ENCODE measurements at places on chromosomes 11 and 22.

DNA sequence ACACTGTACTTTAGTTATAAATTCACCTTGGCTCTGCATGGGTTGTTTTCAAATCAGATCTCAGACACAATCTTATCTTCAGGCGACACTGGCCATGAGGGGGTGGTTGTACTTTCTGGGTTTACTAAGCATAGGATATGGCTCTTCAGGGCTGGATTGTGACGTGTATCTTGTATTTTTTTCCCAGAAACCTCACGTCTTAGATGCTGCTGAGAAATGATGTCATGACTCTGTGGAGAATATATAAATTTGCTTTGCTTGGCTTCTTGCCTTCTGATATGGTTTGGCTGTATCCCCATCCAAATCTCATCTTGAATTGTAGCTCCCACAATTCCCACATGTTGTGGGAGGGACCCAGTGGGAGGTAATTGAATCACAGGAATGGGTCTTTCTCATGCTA is 82.8 kb upstream of the VSTM5 start:
- no peak for DNase-seq

DNA sequence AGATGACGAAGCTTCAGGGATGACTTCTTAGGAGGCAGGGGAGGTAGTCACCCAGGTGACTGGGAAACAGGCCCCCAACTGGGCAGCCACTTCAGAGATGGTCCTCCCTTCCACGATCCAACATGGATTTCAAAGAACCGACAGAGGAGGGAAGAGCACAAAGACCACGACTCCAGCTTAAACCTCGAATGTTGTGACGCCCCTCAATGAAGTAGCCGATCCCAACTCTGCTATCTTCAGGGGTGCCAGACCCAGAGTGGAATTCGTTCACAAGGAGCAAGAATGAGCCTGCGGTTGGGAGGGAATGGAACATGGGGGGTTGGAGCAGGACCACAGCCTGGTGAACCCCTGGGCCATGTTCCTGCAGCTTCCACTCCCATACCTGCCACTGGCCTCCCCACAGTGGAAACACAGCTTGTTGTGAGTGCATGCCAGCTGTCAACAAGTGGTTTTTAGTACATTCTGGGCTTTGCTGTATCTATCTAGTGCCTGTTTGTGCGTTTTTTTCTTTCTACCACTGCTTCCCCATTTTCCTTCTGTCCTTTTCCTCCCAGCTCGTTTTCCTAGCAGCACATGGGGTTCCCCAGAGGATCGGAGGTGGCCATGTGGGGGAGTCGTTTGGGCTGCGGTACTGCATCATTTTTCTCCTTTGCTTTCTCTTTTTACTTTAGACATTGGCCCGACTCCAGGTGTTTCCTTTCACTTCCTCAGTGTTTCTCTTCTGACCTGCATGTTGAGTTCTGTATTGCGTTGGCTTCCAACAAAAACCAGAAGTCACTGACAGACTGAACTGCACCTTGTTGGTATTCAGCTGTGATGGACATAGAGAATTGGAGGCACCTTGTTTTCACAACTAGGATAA is 65.8 kb downstream of the MORC2 start:
- no peak for DNase-seq

DNA sequence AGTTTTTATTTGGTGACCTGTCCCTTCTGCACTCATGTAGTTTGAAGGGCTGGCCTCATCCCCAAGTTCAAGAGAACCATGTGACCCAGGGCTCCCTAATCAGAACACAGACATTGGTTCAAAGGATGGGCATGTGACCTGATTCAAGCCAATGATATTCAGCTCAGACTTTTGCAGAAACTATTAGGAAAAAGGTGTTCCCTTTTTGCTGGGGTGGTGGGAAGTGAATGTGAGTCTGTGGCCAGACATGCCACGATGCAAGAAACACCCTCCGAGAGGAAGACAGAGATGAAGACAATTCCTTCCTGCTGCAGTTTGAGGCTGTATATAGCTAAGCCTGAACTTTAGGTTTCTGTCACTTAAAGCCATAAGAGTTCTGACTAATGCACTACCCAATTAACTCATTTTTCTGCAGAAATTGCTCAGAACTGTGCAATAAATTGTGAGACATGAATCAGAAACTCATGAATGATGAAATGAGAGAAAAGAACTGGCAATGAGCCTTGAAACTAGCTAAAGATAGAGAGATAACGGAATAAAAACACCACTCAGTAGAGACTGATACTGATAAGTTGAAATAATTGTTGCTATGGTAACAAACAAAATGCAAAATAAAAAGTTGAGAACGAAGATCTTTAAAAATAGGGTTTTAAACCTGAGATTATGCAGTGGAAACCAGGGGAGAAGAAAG is 9.2 kb upstream of the MAPK1 start:
- no peak for DNase-seq

- DNase-seq = no peak
These were observed 41.6 kb downstream of the NTM start for GRCh38 chr11:131412061-131412460.

GRCh38 chr11:111819829-111820237 is 51.5 kb downstream of the ALG9 start:
- DNase-seq = no peak

DNA sequence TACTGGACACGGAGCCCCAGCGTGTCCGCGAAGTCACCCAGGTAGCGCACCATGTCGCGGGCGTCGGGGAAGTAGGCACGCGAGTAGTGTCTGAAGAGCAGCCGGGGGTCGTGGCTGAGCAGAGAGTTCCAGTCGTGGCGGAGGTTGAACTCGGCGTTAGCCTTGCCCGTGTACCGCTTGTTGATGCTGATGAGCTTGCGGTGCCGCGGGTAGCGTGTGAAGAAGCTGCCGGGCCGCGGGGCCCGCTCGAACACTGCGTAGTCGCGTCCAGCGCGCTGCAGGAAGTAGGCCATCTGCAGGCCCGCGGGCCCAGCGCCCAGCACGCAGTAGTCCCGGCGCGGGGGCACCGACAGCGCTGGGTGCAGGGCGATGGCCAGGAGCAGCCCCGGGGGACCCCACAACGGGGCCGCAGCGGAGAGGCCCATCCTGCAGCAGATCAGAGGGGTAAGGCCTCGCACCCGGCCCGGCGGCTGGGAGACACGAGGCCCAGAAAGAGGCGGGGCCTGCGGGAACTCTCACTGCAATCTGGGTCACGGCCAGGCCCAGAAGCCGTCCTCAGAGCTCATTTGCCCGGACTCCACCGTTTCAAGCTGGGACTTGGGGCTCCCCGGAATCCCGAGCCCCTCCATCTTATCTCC is 723 bp downstream of the FOXRED2 start:
- DNase-seq = peak; percentile 54

DNA sequence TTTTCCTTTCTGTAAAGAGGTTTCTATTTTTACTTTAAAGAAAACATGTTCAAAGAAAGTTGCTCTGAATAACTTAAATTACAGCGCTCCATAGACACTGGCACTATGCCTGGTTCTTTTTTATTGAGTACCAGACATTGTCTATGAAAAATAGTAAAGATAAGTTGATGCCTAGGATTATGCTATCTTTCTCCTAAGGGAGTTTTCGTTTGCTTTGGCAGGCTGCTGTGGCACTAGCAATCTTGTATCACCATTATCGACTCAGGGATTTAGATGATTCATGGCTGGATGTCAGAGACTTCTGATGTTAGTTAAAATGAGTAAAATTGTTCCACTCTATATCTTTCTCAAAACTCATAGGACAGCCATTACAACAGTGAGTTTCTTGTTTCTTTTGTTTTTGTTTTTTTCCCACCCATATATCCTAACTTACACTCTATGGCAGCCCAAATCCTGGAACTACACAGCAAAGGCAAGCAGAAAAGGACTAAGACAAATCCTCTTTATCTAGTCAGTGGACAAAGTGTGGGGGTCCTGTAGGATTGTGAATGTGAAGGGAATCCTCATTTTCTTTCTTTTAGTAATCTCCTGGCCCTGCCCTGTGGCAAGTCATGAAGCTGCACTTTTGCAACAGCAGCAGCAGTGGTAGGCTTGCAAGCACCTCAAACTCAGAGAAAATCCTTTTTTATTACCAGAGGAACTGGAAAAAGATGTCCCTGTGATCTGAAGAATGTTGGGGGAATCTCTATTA is 20.7 kb downstream of the SLN start:
- no peak for DNase-seq

DNA sequence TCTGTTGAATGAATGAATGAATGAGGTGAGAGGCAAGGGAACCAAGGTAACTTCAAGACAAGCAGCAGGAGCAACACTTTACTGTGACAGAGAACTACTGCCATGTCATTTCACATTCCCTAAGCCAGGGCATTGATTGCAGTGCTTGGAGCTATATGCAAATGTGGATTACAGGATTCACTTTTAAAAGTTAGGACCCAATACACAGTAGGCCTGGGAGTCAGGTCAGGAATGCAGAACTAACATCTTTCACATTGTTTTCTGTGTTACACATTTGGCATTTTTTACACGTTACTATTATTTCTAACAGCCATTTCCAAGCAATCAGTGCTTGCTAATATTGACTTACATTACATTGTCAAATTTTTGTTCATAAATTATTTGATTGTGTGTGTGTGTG is 26.2 kb upstream of the ME3 start:
- DNase-seq = no peak

GRCh38 chr11:11306855-11307254 is 46.2 kb downstream of the CSNK2A3 start:
- no peak for DNase-seq

GRCh38 chr11:101327908-101328307 is 198.3 kb upstream of the PGR start:
- DNase-seq = no peak

DNA sequence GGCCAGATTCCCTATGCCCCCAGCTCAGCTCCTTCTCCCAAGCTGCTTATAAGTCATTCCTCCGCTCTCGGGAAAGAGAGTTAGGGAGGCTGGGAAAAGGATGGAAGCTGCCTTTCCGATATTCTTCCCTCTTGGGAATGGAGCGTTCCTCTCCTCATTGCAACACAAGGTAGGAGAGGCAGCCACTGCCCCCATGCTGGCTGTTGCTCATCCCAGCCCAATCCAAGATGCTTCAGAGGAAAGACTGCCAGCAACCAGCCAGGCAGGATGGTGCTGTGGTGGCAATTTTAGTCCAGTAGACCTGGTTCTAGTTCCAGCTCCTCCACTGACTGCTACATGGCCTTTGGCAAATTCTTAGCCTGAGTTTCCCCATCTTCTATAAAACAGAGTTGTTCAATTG is 13.7 kb upstream of the C11orf96 start:
- DNase-seq = no peak

- no peak for DNase-seq
These were observed 18.0 kb upstream of the TMEM135 start for GRCh38 chr11:87019613-87020271.

DNA sequence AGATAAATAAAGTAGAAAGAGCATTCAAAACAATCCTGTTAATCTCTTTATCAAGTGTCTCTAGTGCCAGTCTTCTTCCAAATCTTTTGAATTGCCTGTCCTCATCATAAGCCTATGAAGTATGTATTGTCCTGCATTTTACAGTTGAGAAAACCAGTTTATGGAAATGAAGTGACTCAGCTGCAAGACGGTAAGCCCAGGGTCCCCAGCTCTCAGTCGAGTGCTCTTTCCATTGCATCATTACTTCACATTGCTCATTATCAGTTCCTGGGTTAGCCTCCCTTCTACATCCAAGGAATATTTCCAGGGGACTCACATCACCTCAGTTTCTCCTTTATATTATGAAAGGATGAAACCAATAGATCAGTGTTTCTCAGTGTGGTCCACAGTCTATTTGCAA is 9.1 kb upstream of the P4HA3 start:
- DNase-seq = no peak

DNA sequence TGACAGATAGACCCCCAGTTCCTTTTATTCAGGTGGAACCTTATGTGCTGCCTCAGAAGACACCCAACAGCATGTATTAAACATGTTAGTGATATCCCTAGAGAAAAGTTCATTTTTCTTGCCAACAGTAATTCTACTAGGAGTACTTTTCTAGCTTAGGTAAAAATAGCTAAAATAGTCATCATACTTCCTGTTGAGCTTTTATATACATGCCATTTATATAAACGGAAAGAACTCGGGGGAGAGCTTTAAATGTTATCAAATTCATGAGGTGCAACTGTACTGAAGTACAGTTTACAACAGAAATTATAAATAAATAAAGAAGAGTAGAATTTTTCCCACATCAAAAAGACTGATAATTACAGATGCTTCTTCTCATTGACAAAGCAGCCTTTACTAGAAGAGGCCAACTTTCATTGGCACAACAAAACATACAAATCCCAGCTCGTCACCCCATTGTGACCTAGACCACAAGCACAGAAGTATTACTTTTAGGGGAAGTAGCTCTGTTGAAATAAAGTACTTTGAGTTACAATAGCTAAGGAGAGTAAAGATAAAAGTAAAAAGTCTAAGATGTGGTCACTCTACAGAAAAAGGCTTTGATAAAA is 59.1 kb upstream of the POU2AF2 start:
- no peak for DNase-seq

DNA sequence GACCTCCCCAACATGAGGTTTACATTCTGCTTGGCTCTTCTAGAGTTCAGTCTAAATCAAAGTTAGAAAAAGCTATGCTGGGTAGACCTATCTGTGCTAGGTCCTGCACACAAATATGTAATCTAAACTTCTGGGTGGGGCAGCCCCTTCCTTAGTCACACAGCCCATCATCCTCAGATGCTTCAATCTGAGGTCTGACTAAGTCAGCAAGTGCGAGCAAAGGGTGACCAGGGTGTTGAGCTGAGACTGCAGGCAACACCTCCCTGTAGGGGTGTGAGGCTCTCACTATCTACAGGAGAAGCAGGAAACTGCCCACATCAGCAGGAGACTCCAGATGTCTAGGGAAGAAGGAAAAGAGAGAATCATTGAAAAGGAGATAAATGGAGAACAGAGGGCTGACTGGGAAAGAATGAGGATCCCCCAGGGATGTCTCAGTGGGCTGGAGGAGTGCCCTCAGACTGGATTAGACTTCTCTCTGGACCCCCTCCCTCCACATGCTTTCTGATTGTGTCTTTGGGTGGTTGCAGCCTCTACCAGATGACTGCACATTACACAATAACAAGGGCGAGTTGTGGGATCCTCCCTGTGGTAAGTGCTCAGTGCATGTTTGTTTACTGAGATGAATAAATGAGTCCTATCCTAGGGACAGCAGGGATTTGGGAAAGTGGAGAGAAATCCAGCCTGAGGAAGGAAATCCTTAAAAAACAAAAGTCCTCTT is 266.2 kb upstream of the PLET1 start:
- DNase-seq = no peak

- DNase-seq = no peak
These were observed 131.7 kb downstream of the MICAL2 start for GRCh38 chr11:12241971-12242672.

GRCh38 chr22:26079009-26079408 is 90.3 kb upstream of the SEZ6L start:
- DNase-seq = no peak

GRCh38 chr22:31730344-31730711 is 19.6 kb downstream of the PRR14L start:
- no peak for DNase-seq
